ENCODE measurements at places on chromosomes 7 and 10.

DNA sequence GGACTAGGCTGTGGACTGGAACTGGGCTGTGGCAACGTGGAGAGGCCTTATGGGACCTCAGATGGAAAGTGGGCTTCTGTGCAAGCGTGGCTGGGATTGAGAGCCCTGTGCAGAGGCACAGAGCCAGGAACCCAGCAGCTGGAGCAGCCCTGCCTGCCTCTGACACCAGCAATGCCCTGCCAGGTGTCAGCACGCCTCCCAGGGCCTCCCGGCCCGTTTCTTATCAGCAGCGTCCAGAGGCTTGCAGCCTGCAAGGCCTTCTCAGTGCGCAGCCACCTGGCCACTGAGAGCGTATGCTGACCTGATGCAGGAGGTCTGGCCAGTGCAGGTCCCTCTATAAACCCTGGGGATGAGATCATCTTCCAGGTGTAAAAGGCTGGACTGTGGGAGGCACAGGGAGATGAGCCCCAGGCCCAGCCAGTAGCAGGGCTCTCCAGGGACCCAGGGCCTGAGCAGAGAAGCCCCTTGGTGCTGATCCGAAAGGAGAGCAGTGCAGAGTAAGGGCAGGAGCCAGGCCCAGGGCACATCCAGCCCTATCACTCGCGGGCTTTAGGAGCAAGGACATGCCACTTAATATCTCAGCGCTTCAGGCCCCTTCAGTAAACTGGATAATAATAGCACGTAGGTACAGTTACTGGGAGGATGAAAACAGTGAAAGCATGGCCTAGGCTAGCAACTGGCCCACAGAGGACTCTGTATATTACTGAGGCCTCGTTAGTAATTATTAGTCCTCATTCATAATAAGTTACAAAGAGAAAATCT lies 38.8 kb upstream of the ANTXRL start:
- no peak for DNase-seq

GRCh38 chr10:13056456-13057077 lies 43.4 kb upstream of the OPTN start:
- DNase-seq: no peak

DNA sequence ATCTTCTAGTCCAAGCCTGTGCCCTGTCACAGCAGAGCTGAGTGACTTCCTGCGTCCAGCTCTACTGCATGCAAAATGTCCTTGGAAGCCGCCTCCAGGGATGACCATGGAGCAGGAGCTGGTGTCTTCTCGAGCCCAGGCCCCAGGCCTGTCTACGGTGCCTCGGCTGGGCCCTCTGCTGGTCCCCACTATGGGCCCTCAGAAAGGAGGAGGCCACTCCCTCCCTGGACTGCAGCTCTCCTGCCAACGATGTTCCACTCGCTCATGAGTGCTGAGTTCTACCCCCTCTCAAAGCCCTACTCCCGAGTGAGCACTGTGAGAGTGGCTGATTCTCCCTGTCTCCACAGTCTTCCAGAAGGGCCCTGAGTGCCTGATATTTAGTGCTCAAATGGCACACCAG lies 504.9 kb downstream of the PTPRN2 start:
- no peak for DNase-seq

DNA sequence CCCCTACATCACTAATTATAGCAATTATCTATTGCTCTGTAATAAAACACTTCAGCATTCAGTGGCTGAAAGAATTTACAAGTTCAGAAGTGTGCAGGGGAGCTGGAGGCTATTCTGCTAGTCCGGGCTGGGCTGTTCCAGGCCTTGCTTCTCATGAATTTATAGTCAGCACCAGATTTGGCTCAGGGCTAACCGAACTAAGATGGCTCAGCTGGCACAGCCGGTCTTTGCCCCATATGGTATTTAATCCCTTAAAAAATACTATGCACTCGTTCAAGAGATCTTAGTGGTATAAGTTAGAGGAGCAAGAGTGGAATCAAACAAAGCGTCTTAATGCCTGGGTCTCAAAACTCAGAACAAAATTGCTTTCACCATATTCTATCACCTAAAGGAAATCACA lies 932.9 kb downstream of the XPNPEP1 start:
- no peak for DNase-seq

- no peak for DNase-seq
These were observed 886.1 kb downstream of the SORCS1 start for GRCh38 chr10:106278383-106278782.

GRCh38 chr10:98357194-98357822 lies 57.7 kb downstream of the PYROXD2 start:
- no peak for DNase-seq

- no peak for DNase-seq
These were observed 14.9 kb downstream of the CARD11 start for GRCh38 chr7:3028758-3029093.

- DNase-seq: no peak
These were observed 14.2 kb upstream of the FRMPD2 start for GRCh38 chr10:48288661-48289060.

GRCh38 chr7:20607216-20607615 lies 8.3 kb upstream of the ABCB5 start:
- DNase-seq: no peak

DNA sequence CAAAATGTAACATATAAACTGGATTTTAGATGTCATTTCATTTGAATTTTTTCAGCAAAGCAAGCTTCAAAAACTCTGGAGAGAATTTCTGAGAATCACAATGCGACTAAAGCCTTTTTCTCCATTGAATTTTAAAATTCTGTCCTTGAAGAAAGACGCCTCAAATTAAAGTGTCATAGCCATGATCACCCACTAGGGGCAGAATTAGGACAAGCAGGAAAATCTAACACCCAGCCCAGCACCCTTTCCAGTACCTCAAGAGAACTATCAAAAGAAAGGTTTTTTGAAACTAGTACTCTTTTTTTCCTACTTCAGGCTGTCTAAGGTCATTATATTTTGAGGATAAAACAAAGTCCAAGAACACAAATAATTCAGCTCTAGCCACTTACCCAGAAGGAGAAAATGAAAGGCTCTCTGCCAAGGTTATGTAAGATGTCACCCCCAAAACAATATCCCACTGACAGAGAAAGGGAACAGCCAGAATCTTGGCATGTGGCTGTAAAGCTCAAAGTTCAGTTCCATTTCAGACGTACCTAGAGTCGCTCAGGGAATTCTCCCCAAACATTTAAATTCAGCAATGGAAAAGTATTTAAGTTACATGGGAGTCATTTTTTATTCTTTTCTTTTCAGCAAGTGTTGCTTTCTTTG lies 299.4 kb downstream of the SNX13 start:
- peak; percentile 51 for DNase-seq

- DNase-seq: no peak
These were observed 62.7 kb upstream of the VIPR2 start for GRCh38 chr7:159207393-159207792.

DNA sequence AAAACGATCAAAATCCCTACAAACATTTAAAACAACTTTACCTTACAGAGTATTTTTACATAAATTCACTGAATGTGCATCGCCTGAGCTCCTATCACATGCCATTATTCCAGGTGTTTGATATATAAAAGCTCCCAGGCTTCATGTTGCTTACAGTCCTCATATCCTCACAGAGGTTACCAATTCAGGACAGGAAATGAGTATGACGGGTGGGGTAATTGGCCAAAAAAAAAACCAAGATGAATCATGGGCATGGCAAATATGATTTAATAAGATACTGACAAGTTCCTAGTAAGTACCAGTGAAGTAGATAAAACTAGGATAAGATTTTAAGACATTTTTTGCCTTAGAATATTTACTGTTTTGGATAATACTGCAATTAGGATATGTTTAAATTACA lies 135.8 kb downstream of the KMT2E start:
- DNase-seq: no peak

DNA sequence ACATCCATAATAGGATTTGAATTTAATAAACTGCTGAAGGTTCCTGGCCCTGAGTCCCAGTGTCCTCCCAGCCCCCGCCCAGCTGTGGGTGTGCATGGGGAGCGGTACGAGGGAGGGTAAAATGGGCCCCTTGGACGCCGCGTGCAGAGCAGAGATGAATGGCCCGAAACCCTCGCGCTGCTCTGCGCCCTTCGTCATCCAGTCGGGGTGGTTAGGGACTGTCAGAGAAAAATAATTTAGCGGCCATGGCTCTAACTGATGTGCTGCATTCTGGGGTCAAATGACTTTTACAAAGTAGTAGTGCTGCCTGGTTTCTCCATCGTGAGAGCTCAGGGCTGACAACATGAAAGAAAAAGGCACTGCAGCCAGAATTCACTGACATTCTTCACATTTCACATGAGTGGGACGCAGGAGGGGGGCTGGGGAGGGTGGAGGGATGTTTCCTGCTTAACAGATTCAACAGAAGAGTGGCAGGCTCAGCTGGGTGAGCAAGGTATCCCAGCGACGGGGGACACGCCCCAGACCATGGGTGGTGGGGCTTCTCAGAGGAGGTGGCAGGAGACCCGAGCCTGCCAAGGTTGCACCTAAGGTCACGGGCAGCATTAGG lies 304.5 kb downstream of the WDR37 start:
- DNase-seq: no peak

DNA sequence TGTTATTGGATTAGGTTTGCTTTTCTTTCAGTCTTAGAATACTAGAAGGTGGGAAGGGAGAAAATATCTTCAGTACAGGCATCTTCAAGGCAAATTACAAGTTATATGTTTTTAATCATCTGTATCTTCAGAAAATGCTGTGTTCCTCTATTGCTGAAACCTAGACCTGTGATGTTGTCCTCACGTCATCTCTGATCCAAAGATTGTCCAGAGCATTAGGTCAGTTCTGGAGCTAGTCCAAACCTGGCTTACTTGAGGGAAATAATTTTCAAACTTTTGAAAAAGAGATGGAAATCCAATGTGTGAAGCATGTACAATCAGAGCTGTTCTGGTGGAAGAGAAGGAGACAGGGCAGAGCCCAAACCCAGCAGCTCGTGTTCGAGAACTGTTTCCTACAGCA lies 217.3 kb downstream of the ZEB1 start:
- no peak for DNase-seq

Measured in activated CD4-positive, alpha-beta T cell treated with anti-CD3 and anti-CD28 coated beads, Interleukin-2, Interleukin-6, amounts not matched to agents 100 ng/mL and 50 ng/mL, durations not matched to agents 16 hours and 8 hours (primary cell).